RCC 7860 (cell line): ENCODE measurements at places on chromosomes 3 and 15.

DNA sequence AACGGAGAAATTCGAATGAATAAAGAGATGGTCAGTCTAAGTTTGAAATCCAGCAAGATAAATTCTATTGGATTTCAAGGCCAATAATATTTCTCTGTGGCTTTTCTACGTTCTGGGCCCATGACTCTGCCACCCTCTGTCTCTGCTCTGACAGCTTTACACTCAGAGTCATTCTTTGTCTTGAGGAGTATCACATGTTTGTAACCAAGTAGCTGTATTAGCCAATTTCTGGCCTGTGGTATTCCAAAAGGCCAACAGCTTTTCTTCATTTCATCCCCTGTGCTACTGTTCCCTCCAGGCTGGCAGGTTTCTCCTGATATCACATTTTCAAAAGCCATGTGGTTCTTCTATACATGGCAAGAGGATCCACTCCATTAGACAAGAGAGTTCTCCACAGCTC, 324.1 kb upstream of the CNTN4 start:
- DNase-seq, result no peak

DNA sequence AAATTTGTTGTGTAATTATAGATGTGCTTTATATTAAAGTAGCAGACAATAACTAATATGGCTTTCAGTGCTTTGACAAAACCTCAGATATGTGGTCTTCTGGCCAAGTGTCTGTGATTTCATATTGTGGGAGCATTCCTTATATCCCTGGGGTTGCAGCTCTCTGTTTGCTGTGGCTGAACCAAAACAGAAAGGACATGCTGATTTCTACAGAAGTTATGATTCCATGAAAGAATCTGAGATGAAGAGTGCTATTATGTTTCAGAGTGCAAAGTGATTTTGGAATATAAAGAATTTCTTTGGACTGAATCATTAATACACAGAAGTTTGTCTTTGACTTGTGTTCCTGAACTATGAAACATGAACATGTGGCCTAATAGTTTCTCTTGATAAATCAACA, 36.5 kb downstream of the CDV3 start:
- DNase-seq, result no peak

- DNase-seq, result no peak
Observed at GRCh38 chr3:195711813-195712534, 8.8 kb upstream of the MUC20 start.

- no peak for DNase-seq
Observed at GRCh38 chr15:31325595-31326155, 960 bp upstream of the KLF13 start.

DNA sequence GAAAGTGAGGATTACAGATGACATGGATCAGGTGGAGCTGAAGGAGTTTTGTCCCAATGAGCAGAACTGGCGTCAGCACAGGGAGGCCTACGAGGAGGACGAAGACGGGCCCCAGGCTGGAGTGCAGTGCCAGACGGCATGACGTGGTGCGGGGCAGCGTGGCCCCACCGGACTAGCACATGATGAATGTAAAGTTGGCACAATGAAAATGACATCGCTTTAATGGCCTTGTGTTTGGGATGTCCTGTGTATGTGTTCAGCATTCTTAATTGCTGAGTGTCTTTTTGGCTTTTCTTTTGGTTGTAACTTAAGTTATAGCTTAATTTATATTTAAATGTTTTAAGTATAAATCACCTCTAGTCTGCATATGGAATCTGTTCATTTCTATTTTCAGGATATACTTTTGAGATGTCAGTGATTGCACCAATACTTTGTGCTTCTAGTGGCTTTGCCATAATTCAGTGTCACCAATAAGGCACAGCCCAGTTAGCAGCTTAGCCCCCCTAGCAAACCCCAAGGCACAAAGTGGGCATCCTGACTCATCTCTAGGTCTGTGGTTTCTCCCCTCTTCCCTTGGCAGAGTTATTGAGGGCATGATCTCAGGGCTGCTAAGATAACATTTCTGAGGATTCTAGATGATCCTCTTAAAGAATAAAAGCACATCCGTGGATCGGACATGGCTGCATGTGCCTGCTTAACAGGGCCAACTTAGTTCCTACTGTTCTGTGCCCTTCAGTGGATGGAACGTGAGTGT, 16.1 kb downstream of the DNAJA4 start:
- no peak for DNase-seq

- DNase-seq, result no peak
Observed at GRCh38 chr15:101193120-101193644, 58.7 kb downstream of the CHSY1 start.

DNA sequence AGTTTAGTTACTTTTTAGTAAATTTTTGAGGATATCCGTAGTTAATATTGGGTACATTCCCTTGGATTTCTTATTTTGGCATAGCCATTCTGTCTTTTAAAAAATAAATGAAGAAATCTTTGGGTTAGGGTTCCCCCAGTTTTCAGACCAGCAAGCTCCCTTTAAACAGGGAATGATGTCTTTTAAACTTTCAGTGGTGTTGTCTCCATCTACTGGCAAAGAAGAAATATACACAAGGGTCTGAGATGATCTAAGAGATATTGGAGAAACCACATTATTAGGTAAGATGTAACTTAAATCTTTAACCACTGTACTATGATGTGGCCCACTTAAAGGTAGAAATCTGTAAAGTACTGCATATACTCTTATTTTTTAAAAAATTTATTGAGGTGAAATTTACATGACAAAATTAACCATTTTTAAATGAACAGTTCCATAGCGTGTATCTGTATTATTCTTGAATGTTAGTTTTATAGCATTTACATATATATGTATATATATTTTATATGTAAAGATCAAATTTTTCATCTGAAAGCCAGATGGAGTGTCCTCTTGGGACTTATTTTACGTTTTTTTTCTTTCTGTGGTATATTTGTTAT, 35.1 kb upstream of the EIF3J start:
- DNase-seq, result peak; percentile 48

- no peak for DNase-seq
Observed at GRCh38 chr15:83413054-83413719, 34.0 kb upstream of the SH3GL3 start.

DNA sequence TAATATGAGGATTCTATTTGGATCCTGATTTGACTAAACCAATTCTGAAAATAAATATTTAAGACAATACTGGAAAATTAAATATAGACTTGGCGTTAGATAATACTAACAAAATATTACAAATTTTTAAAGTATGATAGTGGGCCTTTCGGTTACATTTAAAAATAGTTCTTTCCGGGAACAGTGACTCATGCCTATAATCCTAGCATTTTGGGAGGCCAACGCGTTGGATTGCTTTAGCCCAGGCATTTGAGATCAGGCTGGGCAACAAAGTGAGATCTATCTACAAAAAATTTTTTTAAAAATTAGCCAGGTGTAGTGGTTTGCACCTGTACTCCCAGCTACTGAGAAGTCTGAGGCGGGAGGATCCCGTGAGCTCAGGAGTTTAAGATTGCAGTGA, 30.3 kb upstream of the GADL1 start:
- no peak for DNase-seq

DNA sequence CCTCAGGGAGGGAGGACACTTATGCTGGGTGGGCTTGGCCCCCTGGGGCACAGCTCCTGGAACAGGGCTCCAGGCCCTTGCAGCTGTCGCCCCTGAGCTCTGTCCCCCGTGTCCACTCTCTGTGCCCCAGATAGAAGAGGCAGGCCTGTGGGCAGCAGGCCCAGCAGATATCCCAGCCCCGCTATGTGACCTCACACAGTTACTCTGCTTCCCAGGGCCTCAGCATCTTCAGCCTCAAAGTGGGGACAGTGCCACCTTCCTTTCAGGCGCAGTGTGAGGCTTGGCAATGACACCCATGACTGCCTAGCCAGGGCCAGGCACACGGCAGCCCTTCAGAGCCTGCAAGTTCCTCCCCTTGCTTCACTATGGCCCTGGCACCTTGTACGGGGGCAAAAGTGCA, 98.4 kb downstream of the IQSEC1 start:
- no peak for DNase-seq

GRCh38 chr3:17179381-17180205, 294.8 kb downstream of the PLCL2 start:
- no peak for DNase-seq

DNA sequence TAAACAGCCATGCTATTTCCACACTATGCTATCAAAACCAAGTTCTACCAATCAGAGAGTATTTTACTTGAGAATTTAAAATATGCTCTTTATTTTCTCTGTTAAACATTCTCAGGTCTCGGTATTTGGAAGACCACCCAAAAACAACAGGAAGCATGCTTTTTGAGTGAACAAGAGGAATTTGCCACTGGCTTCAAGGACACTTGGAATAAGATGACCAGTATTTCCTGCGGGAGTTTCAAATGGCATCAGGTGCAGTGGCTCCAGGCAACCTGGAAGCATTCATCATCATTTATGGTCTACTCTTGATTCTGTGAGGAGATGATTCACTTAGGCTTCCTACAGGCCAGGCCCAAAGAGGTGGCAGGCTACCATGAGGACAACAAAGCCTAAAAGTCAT, 305.7 kb upstream of the ATP11B start:
- DNase-seq, result no peak

GRCh38 chr3:149643482-149643798, 14.4 kb downstream of the WWTR1 start:
- DNase-seq, result no peak

GRCh38 chr3:183252973-183253527, at the start of gene B3GNT5:
Gene B3GNT5 (plus strand): TSS chr3:183253253. CDS start chr3:183269799, 16,546 bp downstream.
- no peak for DNase-seq
